ENCODE measurements at places on chromosomes 3 and 15.

GRCh38 chr3:14514323-14514720, 25.8 kb downstream of the GRIP2 start:
- DNase-seq, result no peak

- no peak for DNase-seq
These were observed 211.3 kb downstream of the KLF13 start for GRCh38 chr15:31537770-31538592.

- DNase-seq, result no peak
These were observed 5.5 kb downstream of the CCR4 start for GRCh38 chr3:32956750-32957570.

- no peak for DNase-seq
These were observed 703.0 kb upstream of the ZNF385D start for GRCh38 chr3:22453906-22454535.

GRCh38 chr3:49349348-49350114, 8.6 kb downstream of the GPX1 start:
- DNase-seq, result no peak

DNA sequence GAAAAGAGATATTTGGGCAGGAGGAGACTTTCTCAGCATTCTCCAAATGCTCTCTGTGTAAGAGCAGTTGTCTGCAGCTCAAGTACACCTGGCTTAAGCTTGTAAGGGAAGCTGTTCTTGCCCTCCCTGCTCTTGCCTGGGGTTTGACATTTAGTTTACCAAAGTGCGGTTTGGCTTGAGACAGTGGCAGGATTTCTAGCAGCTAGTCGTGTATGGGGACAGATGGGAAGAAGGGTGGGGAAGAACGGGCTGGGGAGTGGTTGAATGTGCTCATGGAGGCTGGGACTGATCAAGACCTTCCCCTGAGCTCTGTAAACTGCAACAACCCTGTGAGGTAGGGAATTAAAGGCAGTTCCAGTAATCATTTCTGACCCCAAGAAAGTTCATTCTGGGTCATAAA, 39.8 kb downstream of the SQOR start:
- DNase-seq, result no peak

DNA sequence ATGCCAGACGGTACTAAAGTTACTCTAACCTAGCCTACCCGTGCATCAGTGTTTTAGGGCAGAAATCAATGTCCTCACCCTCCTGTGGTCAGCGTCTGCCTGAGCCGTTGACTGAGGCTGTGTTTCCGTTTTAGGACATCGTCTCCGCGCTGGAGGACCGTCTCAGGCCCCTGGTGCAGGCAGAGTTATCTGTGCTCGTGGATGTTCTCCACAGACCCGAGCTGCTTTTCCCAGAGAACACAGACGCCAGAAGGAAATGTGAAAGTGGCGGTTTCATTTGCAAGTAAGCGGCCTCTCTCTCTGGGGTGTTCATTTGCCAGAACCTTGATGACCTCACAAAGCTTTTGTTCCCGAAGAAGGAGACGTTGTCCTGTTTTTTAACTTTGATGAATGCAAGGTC, 217.0 kb downstream of the ITPR1 start:
- no peak for DNase-seq

DNA sequence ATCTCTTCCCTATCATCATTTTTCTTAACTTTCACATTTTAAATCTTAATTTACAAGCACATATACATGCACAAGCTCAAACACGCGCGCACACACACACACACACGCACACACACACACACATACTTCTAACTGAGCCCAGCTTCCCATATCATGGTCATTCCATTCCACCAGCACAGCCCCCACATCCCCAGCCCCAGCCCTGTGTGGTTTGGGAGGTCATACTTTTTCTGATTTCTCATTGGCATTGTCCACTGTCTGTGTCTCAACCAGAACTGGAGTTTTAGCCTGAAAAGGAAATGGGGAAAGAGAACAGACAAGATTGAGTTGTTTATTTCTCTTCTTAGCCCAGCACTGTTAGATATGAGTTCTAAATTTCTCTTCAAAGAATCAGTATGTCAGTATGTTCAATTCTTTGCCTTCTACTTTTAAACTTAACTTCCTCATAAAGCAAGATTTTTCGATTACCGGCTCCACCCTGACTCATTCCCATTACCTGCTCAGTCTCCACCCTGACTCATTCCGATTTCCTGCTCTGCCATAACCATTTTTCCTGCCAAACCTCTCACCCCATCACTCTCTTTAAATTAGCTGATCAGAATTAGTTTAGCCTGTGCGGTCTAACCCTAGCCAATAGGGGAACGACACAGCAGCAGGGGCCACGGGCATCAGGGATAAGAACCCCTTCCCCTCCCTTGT, 6.4 kb downstream of the IQCF1 start:
- DNase-seq, result no peak

- DNase-seq, result no peak
These were observed 11.2 kb downstream of the APBA2 start for GRCh38 chr15:28896951-28897350.

DNA sequence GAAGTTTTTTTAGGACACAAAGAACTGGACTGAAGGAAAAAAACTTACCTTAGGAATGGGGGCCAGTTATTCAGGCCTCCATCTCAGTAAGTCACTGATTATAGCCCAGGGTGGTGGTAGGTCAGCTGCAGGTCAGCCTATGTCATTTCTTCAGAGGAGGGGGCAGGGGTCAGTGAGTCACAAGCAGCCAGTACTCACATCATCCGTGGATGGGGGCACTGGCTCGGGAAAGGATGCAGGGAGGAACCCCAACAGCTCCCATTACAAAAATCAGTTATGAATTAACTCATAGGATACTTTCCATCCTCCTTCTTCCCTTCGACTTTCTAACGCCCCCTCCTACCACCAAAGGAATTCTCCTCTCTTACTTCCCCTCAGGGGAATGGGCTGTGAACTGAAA, 578.3 kb downstream of the PDCD6IP start:
- no peak for DNase-seq

DNA sequence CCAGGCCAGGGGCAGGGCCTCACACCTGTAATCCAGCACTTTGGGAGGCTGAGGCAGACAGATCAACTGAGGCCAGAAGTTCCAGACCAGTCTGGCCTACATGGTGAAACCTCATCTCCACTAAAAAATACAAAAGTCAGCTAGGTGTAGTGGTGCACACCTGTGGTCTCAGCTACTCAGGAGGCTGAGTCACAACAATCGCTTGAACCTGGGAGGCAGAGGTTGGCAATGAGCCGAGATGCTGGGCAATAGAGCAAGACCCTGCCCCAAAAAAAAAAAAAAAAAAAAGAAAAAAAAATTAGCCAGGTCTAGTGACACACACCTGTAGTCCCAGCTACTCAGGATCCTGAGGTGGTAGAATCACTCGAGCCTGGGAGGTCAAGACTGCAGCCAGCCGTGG, 18.8 kb downstream of the MYO9A start:
- DNase-seq, result no peak

- DNase-seq, result peak; percentile 19
These were observed 580.4 kb upstream of the TBL1XR1 start for GRCh38 chr3:177777699-177778098.

GRCh38 chr15:45834622-45835021, 199.8 kb downstream of the SQOR start:
- DNase-seq, result no peak

- DNase-seq, result peak; percentile 80
These were observed 8.3 kb downstream of the ANKRD63 start for GRCh38 chr15:40274350-40275274.

GRCh38 chr15:38768970-38769369, 204.4 kb upstream of the RASGRP1 start:
- peak; percentile 53 for DNase-seq

DNA sequence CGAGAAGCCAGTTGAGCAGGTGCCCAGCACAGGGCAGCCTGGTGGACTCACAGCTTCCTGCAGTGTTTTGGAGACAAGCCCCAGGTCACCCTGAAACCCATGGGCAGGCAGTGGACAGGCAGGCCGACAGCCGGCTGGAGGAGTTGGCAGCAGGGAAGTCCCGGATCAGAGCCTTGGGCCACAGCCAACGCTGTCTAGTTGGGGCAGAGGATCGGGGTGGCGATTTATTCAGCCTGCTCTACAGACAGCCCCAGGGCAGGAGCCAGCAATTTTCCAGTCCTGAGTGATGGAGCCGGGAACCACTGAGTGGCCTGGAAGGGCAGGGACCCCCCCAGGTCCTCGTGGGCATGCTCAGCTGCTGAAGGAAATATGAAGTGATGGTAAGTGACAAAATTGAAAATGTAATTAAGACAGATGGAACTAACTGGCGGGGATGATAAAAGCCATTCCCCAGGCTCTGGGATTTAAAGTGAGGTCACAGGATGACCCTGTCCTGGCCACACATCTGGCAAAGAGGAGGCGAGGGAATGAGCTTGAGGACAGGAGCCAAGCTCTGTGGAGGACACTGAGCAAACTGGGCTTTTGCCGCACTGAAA, 34.4 kb upstream of the TBC1D21 start:
- DNase-seq, result peak; percentile 25

GRCh38 chr3:23396746-23397145, 193.6 kb downstream of the UBE2E2 start:
- no peak for DNase-seq

DNA sequence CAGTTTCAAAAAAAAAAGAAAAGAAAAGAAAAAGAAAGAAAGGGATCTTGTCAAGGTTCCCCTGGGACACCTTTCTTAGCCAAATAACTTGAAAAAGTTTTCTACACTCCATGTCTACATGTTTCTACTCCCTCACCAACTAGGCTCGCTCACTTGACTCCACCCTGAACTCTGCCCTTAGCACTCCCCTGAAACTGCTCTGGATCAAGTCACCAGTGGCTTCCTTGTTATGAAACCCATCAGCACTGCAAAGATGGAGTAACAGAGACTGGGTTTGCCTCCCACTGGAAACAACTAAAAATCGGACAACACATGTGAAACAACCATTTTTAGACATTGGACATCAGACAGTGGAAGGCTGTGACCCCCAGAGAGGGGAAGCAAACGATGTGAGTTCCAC, 36.8 kb downstream of the TMEM40 start:
- DNase-seq, result no peak

DNA sequence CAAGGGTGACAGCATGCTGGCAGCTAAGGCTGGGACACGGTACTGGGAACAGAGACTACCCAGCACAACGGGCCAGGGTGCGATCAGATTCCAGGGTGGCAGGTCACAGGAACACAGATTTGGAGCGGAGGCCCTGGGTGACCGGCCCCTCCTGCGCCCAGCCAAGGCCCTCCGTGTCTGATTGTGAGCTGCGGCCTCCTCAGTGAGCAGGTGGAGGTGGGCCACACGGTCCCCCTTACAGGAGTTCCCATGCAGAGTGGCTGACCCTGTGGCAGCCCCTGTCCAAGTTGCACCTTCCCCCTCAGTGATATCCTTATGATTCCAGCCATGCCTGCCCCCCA, 28.9 kb upstream of the PARL start:
- DNase-seq, result no peak

- DNase-seq, result no peak
These were observed 85.7 kb downstream of the ATP2B2 start for GRCh38 chr3:10419637-10420232.

GRCh38 chr3:195095035-195095703, 175.8 kb downstream of the XXYLT1 start:
- no peak for DNase-seq

DNA sequence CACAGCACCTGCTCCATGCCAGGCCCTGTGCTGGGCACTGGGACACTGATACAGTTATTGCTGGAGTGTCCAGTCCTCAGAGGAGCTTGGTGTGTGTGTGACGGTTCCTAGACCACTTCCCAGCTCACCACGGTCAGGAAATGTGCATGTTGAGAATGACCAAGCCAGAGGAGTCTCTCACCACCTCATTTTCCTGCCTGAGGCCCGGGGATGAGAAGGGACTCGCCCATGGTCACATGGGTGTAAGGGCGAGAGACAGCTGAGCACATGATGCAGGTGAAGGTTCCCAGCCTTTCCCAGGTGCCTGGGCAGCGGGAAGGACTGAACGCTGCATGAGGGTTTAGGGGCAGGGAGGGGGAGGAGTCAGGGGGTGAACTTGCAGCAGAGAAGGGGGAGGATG, 180.9 kb upstream of the TLE3 start:
- DNase-seq, result no peak

GRCh38 chr3:52240059-52240885, 1.3 kb upstream of the TWF2 start:
- peak; percentile 95 for DNase-seq

All from AG08395 (cell line).